ENCODE measurements at places on chromosomes 1 and 21.

GRCh38 chr1:242427519-242427918, 97.0 kb downstream of the PLD5 start:
- no peak for DNase-seq

- no peak for DNase-seq
These were observed 74.1 kb upstream of the PLXNA2 start for GRCh38 chr1:208318150-208318734.

DNA sequence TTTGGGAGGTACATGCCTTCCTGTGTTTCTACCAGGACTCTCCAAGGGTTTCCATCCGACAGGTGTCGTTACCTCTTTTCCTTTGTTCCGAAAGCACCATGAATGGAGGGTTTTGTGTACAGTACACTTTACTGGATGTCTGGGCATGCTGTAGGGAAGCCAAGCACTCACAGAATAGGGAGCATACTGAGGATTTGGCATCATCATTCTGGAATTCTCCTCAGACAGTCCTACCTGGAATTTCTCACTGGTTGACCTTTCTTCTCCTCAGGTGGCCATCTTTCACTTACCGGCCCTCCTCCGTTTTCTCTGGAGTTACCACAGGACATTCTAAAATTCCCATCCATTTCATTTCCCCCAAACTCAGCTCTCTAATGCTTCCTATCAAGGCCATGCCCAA, 5.9 kb upstream of the MPL start:
- no peak for DNase-seq

DNA sequence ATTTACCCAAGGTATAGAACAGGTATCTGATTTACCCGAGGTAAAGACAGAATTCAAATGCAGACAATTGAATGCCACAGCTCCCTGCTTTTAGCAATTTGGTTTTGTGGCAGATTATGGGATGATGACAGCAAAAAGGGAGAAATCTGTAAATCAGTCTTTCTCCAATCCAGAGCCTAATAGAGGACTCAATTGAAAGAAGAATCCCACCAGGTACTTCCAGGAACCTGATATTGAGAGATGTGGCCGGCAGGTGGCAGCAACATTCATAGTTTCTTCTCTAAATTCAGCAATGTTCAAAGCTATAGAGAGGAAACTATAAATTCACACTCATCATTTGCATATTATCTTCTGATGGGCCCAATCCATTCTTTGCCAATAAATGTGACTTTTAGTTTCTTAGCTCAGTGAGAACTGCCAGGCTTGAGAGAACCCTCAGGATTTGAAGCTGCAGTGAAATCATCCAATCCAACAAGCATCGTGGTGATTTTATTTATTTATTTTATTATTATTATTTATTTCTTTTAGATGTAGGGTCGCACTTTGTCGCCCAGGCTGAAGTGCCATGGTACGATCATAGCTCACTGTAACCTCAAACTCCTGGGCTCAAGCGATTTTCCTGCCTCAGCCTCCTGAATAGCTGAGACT, 9.8 kb upstream of the PHACTR4 start:
- peak; percentile 44 for DNase-seq

- DNase-seq = no peak
These were observed 86.4 kb downstream of the WDR64 start for GRCh38 chr1:241738284-241739078.

DNA sequence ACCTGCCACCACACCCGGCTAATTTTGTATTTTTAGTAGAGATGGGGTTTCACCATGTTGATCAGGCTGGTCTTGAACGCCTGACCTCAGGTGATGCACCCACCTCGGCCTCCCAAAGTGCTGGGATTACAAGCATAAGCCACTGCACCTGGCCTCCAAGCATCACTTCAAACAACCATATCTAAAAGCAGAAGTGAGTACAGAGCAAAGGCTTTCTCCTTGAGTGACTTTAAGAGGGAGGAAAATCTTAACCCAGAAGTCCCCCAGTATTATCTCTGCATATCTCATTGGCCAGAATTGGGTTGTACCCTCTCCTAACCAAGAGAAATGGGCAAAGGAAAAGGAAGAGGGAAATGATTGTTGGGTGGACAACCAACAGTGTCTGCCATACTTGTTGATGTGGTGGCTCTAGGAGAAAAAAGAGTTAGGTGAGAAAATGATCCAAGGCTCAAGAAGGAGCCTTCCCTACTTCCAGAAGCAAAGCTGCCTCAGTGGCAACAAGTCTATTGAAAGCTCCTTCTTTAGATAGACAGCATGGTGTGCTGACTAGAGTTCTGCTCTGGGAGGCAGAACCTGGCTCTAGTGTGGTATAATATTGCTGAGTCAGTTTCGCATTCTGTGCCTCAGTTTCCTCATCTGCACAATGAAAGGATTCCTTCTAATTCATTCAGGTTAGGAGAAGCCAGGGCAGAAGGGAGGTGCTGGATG, 16.8 kb upstream of the FOXE3 start:
- DNase-seq = no peak

DNA sequence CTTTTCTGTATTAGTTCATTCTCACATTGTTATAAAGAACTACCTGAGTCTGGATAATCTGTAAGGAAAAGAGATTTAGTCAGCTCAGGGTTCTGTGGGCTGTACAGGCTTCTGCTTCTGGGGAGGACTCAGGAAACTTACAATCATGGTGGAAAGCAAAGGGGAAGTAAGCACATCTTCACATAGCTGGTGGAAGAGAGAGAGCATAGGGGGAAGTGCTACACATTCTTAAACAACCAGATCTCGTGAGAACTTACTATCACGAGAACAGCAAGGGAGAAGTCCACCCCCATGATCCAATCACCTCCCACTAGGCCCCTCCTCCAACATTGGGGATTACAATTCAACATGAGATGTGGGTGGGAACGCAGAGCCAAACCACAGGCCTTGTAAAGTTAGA, 37.9 kb upstream of the AHCTF1 start:
- peak; percentile 35 for DNase-seq

DNA sequence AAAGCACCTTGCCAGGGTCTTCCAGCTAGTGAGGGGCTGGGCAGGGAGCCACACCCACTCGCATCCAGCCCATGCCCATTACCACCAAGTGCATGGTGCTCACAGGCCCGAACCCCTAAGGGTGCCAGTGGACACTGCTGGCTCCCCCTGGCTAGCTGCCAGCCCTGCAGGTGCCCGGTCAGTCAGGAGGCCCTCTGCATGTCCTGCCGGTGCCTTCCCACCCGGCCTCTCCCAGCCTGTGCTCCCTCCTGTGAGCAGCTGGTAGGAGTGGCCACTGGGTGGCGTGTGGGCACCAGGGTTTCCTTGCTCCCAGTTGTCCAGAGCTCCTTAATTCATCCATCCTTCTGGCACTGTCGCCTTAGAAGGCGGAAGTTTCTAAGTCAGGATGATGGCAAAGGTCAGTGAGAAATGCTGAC, 33.4 kb downstream of the QSOX1 start:
- no peak for DNase-seq

All from CD14-positive monocyte (primary cell).